G401 (cell line): ENCODE measurements at places on chromosomes 1 and 21. TPM values are rescaled to one million over a fixed set of nuclear protein-coding genes. Genes with fewer than 3 reads are reported as not detected.
A peak's percentile ranks its signal among the peaks of the same experiment; 100 is the strongest.

DNA sequence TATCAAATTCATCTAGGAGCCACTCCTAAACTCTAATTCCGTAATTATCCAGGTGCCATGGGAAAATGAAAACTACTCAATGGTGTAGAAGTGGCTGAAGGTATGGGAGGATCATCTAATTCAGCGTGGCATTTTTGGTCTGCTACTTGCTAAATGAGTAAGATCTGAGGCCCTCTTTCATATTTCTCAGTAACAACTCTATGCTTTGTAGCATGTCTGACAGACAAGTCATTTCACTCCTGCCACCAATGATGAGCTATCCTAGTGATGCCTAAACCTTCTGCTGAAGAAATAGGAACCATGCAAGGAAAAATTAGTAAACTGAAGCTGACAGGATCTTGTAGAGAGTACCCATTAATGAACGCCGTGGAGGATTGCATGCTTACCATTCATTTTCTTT, 145.3 kb downstream of the NTNG1 start:
- DNase-seq = no peak

DNA sequence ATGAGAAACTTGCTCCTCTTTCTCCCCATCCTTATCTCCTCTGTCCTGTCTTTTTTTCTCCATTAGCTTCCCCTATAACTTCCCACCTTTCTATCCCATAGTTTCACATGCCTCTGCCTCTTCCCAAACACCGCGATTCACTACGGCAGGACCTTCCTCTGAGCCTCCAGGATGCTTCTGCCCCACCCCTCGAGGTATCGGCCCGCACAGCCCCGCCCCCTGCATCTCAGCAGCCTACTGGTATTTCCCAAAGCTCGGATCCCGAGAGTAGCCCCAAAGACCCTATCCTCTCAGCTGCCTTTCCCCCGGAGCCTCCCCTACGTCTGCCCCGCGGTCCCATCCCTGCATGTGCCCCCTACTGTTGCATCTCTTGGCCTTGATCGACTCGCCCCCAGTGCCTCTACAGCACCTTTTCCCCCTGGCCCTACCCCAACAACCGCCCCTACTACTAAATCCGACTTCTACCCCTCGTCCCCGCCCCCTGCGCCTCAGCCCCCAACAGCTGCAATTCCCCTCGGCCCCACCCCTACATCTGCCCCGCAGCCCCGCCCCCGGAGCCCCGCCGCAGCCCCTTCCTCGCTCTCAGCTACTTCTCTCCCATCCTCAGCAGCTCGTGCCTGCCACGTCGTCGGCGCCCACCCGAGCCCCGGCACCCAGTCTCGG, 512 bp downstream of the PIAS3 start:
- peak; percentile 75 for DNase-seq

The ATF6 gene
- total RNA-seq = 12.9 and 15.2 TPM in 2 replicates

DNA sequence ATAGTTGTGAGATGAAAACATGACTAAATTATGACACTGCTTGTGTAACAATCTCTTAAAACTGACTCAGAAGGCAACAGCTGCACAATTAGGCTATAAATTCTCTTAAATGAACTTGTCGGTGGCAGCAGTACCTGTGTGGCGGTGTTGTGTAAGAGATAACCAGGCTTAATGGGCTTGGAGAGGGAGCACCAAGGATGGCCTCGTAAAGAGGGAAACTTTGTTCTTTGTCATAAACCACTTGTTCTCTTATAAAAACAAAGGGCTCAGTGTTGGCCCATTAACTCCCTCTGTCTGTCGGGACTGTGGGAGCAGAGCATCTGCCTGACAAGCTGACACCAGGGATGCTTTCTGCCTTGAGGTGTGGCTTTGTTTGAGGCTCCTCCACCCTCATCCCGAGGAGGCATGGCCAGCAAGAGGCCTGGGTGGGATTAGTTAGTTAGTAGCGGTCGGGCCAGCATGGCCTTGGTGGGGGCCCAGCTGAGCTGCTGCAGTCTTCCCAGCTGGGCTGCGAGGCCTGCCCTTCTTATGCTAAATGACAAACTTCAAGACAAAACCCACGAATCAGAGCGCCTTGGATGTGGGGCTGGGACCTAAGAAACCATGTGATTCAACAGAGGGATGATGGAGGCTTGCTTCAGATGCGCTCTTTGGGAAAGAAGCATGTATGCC, 171.4 kb downstream of the CAMTA1 start:
- no peak for DNase-seq

- no peak for DNase-seq
These were observed 55.4 kb downstream of the SPEN start for GRCh38 chr1:15902882-15903281.

DNA sequence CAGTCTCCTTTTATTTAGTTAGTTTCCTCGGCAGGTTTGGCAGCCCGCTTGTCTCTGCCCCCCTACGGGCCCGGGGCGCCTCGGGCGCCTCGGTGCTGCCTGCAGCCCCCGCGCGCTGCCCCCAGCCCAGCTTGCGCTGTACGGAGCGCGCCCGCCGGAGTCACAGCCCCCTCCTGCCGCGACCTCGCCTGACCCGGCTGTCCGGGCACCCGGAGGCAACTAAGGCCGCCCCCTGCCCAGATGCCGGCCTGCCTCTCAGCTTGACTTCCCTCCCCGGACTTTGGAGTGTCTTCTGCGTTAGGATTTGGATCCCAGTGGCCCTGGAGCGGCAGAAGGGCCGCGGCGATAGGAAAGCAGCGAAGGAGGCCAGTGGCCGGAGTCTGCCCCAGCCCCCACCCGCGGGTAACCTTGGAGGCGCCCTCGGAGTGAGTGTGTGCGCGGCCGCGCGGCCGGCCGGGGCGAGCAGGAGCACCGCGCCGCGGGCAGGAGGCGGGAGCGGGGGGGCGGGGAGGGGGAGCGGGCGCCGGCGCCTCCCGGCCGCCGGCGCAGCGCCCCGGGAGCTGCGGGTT, 7.6 kb downstream of the CDKN2C start:
- peak; percentile 52 for DNase-seq

The PGBD5 gene
- 1.5 and 3.6 TPM in 2 replicates for total RNA-seq

GRCh38 chr1:14745789-14746188, 147.3 kb downstream of the KAZN start:
- DNase-seq = no peak

GRCh38 chr1:230120289-230120920, 53.4 kb downstream of the GALNT2 start:
- no peak for DNase-seq

The SYTL1 gene
- 38.2 and 44.0 TPM in 2 replicates for total RNA-seq

DNA sequence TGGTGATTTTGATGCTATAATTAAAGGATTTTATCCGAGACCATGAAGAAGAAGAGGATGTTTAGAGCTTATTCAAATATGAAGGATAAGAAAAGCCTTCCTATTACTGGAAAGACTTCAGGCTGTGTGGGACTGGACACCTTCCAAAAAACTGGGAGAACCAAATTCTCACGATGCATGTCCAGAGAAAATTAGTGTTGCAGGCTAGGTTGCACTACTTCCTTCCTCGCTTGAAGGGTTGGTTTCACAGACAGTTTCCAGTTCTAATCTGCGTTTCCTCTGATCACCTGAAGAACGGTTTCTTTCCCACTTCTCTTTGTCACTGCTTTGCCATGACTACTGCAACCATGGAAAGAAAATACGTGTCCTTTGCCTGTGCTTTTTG, 2.0 kb downstream of the MTARC2 start:
- DNase-seq = no peak

The NTMT2 gene
- total RNA-seq = not detected in 2 replicates

The PTGS2 gene
- not detected in 2 replicates for total RNA-seq

GRCh38 chr1:54124472-54124871, 28.3 kb downstream of the CDCP2 start:
- no peak for DNase-seq

- DNase-seq = peak; percentile 49
These were observed 39.1 kb downstream of the TYW3 start for GRCh38 chr1:74771913-74772515.
